ENCODE measurements at places on chromosomes 16 and 17.

- DNase-seq, result no peak
Measured at GRCh38 chr17:63960006-63960405, 12.7 kb downstream of the SCN4A start.

GRCh38 chr17:51275381-51275780 is 15.0 kb downstream of the UTP18 start:
- peak; percentile 76 for DNase-seq

DNA sequence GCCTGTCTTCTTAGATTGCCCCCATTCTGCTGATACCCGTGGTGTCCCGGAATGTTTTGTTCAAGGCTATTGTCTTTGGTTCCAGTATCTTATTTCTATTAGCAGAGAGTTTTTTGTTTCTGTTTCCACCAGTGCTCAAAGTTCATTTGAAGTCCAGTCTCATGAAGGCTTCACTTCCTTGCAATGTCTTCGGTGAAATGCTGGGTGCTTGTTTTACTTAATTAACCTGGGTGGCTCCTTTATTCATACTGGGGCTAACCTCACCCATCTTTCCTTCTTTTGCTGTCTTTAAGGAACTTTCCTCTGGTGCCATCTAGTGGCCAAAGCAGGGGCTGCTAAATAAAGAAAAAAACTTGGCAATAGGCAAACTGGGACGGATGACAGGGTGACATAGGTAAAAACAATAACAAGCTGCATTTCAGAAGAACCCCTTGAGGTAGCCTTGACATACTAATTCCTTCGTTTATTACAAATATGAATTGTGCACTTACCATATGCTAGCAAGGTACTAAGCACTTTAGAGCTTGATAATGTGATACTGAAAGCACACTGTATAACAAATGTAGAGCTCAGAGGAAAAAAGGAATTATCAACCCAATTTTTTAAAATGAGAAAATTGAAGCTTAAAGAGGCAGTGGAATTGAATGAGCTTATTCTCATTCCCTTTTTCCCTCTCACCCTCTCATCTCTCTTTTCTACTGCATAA is 2.8 kb upstream of the SMIM36 start:
- no peak for DNase-seq

DNA sequence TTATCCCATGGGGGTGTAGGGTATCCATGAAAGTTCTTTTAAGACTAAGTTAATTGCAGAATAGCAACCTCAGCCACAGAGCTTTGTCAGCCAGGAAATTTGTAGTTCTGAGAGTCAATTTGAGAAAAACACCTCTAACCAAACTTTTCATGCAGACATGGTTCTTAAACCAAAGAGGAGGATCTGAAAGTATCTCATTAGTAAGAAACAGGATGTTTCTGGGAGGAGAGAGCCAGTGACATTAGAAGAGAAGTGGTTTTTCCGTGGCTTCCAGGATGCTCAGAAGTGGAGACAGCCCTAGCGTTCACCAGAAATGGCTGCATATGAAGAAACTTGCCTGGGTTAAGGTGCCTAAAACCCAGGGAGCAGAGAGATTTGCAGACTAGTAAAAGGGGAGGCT is 7.9 kb downstream of the GNAO1 start:
- DNase-seq, result no peak

- DNase-seq, result no peak
Measured at GRCh38 chr17:75105126-75106080, 4.4 kb upstream of the ARMC7 start.

- peak; percentile 13 for DNase-seq
Measured at GRCh38 chr17:27609611-27610303, 21.2 kb upstream of the LGALS9 start.

- DNase-seq, result no peak
Measured at GRCh38 chr17:4972752-4973151, 5.1 kb upstream of the SPAG7 start.
